ENCODE measurements at places on chromosomes 3 and 15.

DNA sequence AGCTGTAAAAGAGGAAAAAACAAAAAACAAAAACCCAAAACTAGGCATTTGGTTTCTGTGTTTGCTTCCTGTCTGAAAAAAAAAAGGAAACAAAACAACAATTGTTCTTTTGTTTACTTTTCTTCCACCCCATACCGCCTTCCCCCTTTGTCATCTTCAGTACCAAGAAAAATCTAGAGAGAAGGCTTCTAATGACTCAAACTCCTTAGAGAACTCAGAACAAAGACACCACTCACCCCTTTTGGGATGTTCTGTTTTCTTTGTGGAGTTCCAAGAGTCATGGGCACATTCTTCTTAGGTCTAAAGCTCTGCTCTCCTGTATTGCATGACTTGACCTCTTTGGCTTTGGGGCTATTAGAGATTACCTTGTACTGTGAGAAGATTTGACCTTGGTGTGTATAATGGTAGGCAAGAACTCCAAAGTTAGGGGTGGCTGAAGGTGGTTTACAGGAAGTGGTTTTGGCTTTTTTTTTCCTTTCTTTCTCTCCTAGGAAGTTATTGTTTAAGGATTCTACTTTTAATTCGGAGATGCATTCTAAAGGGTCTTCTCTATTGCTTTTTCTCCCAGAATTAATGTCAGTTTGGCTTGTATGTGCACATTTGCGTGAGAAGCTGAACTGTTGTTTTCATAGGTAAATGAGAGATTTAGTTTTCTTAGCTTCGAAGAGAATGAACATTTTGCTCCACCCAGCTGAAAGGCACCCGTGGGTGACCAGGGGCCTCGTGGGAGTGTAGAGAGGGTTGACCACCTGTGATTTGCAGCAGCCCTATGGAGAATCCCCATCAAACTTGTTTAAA, 39.5 kb upstream of the ZBTB20 start:
- no peak for DNase-seq

DNA sequence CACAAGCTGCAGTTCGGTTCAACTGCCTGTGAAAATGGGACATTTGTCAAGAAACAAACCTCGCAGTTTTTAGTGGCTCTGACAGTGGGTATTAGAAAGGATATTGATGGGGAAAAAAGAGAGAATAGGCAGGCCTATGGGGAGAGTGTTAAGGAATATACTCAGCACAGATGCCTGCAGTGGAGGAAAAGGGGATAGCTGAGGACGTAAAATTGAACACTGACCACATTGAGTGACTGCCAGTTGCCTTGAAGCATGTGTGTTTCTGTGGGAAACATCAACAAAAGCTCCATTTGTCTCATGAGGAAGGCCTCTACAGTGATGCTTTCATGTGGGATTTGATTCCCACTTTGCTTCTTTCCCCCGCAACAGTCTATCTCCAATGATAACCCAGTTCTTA, 1042.1 kb downstream of the TUSC7 start:
- DNase-seq, result no peak

GRCh38 chr3:77475507-77475906, 435.6 kb downstream of the ROBO2 start:
- DNase-seq, result no peak

- DNase-seq, result no peak
Observed at GRCh38 chr3:60276615-60277014, 974.6 kb downstream of the FHIT start.

DNA sequence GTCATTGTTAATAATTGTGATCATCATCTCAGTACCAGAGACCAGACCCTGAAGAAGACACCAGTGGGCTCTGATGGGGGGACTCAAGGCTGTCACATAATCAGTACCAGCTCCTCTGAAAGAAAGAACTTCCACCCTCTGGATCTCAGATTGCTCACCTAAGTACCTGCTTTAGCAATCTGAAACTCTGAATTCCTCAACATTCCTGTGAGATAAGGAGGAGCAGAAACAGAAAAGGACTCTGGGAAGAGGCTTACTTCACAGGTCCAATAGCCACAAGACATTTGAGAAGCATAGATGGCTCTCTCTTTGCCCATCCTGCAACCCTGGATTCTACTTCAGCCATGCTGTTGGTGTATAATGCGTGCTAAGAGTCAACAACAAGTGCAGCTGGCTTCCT, 44.0 kb upstream of the OXTR start:
- DNase-seq, result no peak

DNA sequence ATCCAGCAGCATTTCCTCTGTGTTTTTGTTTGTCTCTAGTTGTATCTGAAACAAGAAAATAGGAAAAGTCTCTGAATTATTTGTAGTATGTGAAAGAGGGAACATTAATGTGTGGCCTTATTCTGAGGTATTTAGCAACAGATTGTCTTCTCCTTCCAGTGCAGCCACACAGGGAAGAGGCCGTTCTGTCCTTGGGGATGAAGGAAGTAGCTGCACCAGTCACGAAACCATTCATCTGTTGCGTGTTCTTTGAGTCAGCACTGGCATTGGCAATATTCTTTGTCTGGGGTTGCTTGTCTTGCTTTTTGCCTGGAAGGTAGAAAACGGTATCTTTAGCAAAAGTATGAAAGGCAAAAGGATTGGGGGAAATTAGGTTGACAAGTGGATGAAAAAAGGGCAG, 91.6 kb downstream of the CDIN1 start:
- DNase-seq, result no peak

- DNase-seq, result no peak
Observed at GRCh38 chr15:98123834-98124233, 163.3 kb downstream of the ARRDC4 start.

DNA sequence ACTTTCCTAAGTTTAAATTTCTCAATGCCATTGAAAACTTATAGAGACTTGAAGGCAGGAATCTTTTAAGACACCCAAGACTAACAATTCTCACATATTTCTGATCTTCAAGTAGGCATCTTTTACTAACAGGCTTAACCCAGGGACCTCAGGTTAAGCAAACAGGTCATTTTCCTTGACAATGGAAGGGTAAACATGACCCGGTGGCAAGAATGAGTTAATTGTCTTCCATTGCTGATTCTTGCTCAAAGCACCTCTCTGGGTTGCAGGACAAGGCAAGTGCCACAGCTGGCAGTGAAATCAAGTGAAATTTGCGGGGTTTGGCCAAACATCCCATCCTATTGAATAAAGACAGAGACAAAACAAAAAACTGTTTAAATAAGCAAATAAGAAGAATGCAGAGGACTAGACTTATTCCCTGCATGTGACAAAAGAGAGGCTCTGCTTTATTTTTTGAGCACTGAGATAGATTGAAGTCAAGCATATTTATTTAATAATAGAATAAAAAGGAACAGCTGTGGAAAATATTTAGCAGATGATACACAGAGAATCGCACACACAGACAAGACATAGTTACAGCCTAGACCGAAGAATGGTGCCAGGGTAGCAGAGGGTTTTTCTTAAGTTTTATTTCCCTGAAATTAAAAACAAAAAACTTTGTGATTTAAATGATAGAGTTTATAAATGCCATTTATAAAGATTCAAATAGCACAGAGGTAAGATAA, 56.0 kb upstream of the MITF start:
- DNase-seq, result no peak

- no peak for DNase-seq
Observed at GRCh38 chr3:17032407-17033034, 147.8 kb downstream of the PLCL2 start.

- no peak for DNase-seq
Observed at GRCh38 chr15:29126821-29127461, 142.7 kb downstream of the NSMCE3 start.

DNA sequence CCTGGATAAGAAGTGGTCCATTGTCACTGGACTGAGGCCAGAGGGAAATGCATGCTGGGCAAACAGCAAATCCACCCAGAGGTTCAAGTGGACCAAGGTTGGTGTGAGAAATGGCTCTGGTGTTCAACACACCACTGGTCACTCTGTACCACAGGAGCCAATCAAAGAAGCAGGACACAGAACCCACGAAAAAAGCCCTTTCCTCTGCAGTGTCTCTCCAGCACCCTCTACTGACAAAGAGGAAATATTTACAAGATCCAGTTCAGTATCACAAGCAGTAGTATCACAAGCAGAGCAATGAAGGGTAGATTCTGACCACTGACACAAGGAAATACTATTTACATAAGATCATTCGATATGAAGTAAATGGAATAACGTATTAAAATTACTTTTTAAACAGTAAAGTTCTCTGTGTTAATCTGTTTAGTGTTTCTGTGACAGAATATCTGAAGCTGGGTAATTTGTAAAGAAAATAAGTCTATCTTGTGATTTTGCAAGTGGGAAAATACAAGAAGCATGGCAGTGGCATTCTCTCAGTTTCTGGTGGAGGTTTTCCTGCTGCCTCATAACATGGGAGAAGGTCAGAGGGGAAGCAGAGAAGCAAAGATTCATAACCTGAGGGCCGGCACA, 390.7 kb downstream of the EFHB start:
- DNase-seq, result no peak

- no peak for DNase-seq
Observed at GRCh38 chr3:23455084-23455483, 252.0 kb downstream of the UBE2E2 start.

DNA sequence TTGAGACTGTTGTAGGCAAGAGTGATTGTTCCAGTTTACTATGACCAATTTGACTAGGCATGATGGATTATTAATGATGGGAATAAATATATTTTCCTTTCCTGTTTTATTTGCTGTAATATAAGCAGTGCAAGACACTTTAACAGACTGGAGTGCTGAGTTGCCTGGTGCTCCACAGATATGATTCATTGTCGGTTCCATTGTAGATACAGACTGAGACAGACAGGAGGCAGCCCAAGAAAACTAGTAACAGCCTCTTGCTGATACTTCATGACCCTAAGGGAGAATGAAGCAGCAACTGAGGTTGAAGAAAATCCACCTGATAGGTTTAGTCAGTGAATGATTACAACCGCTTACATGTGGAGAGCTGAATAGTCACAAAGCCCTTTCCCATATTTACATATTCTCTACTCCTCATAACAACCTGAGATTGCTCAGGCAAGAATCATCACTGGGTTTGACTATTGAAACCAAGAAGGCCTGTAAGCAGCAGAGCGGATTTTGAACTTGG, 235.1 kb upstream of the TPRG1 start:
- no peak for DNase-seq

- DNase-seq, result no peak
Observed at GRCh38 chr15:49558929-49559328, 61.7 kb downstream of the FAM227B start.

DNA sequence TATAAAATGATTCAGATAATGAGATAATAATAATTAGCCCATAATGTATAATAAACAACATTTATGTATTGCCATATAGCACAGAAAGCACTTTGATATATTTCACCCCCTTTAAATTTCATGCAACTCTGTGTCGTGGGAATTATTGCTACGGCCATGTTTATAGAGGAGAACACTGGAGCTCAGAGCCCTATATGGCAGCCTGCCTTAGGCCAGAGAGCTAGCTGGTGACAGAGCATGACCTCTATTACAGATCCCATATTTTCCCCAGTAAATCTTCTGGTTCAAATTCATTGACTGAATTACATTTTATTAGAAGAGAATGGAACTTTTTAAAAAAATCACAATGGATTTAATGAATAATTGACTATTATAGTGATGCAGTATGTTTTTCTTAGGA, 25.0 kb downstream of the USP13 start:
- no peak for DNase-seq

- no peak for DNase-seq
Observed at GRCh38 chr15:81151389-81151788, 17.3 kb downstream of the CFAP161 start.

DNA sequence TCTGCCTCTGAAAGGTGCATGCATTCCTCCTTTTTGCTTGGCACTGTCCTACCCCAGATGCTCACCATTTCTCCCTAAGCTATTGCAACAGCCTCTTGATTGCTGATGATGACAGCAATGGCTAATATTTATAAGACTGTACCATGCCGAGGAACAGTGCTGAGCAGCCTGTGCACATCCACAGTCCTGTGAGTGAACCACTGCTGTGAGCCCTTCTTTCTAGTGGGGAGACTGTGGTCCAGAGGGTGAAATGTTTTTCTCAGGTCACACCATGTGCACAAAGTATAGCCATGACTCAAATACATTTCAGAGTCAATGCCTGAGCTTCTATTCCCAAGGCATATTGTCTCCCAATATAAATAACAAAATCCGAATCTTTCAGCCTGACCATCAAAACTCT, 231.2 kb upstream of the LRTM1 start:
- no peak for DNase-seq

GRCh38 chr3:189557824-189558223, 73.4 kb upstream of the TP63 start:
- no peak for DNase-seq

- DNase-seq, result no peak
Observed at GRCh38 chr3:42590989-42591756, 513 bp downstream of the SS18L2 start.

DNA sequence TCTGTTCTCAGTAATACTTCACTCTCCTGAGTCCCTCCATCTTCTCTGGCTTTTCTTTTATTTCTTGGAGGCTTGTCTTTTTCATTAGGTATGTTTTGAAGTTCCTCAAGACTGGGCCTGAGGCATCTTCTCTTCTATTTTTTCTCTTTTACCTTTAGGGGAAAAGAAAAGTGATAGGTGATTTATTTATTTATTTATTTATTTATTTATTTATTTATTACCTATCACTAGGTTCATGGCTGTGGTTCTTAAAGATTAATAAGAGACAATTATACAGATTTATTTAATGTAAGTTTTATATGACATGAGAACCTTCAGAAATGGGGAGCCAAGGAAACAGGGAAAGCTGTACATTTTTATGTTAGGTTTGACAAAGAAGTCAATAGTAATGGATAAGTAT, 330.3 kb upstream of the RBMS3 start:
- DNase-seq, result no peak

GRCh38 chr3:27715863-27716262, 6.3 kb downstream of the EOMES start:
- DNase-seq, result no peak

DNA sequence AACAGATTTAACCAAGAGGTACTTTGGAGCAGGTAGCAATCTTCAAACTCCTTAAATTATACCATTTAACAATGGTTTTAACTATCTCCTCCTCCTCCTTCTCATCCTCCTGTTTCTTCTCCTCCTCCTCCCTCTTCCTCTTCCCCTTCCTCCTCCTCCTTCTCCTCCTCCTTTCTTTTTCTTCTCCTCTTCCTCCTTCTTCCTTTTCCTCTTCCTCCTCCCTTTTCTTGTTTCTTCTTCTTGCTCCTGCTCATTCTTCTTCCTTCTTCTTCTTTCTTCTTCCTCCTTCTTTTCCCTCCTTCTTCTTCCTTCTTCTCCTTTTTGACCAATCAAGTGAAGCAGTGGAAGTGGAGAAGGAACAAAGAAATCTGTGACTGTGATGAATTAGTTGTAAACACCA, 14.1 kb downstream of the PATL2 start:
- no peak for DNase-seq

GRCh38 chr3:156456771-156457224, 98.1 kb downstream of the SSR3 start:
- no peak for DNase-seq

DNA sequence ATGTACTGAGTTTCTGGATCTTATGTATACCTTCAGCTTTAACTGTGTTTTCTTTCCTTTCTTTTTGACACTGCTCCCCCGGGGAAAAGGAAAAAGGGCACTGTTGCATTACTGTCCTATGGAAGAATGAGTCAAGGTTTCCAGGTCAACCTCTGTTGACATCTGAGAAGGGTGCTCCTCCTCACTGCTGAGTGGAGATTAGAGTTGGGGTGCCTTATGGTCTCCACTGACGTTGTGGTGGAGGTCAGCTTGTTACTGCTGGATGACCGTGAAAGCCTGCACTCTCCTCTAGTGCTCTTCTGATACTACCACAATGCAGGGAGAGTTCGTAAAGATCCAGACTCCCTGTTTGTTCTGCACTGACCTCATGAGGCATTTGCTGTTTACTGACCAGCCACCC, 252.1 kb upstream of the GRM7 start:
- DNase-seq, result no peak

- no peak for DNase-seq
Observed at GRCh38 chr3:194582196-194582905, 50.9 kb downstream of the TMEM44 start.
